HFFc6 (cell line): ENCODE measurements at places on chromosomes 1 and 21. TPM values are rescaled to one million over a fixed set of nuclear protein-coding genes. Genes with fewer than 3 reads are reported as not detected.

- DNase-seq, result peak; percentile 9
Measured at GRCh38 chr1:205183676-205184335, 27.7 kb downstream of the DSTYK start.

DNA sequence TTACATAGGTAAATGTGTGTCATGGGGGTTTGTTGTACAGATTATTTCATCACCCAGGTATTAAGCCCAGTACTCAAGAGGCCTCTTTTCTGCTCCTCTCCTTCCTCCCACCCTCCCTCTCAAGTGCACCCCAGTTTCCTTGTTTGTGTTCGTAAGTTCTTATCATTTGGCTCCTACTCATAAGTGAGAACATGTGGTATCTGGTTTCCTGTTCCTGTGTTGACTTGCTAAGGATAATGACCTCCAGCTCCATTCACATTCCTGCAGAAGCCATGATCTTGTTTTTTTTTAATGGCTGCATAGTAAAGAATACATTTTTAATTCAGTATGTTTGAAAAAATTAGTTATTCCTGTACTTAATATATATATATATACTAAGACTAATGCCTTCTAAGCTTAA, 107.7 kb downstream of the CLDN17 start:
- DNase-seq, result no peak

Gene PGLYRP4
- total RNA-seq, result not detected in 3 replicates

Gene CFHR2
- not detected in 3 replicates for total RNA-seq

Gene NEXN
- 51.4 to 53.5 TPM (median 53.0 TPM) in 3 replicates for total RNA-seq

GRCh38 chr1:14815175-14815877, 216.8 kb downstream of the KAZN start:
- no peak for DNase-seq

GRCh38 chr1:1554550-1554925, 14.1 kb upstream of the TMEM240 start:
- no peak for DNase-seq

Gene CLCA4
- total RNA-seq, result not detected in 3 replicates

DNA sequence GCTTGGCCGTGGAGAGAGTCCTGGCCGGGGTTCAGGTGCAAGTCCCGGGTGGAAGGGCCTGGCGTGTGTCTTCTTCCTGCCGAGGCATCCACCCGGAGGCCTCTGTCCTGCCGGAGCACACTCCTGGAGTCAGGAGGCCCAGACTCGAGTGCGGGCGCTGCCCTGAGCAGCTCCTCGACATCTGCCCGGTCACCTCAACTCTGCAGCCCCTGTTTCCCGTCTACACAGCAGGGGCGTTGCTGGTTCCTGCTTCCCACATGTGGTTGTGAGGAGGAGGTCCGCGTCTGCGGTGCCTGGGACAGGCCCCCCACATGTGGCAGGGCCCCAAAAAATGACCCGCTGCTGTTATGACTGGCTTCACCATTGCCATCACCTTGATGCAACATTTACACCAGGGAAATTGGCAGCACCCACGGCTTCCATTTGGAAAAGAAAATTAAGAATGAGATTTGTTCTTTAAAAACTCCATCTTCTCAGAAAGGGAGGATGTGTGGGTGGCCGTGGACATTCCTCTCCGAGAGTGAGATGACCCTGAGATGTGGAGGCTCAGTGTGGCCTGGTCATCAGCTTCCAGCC, 169.8 kb downstream of the PRDM16 start:
- no peak for DNase-seq

DNA sequence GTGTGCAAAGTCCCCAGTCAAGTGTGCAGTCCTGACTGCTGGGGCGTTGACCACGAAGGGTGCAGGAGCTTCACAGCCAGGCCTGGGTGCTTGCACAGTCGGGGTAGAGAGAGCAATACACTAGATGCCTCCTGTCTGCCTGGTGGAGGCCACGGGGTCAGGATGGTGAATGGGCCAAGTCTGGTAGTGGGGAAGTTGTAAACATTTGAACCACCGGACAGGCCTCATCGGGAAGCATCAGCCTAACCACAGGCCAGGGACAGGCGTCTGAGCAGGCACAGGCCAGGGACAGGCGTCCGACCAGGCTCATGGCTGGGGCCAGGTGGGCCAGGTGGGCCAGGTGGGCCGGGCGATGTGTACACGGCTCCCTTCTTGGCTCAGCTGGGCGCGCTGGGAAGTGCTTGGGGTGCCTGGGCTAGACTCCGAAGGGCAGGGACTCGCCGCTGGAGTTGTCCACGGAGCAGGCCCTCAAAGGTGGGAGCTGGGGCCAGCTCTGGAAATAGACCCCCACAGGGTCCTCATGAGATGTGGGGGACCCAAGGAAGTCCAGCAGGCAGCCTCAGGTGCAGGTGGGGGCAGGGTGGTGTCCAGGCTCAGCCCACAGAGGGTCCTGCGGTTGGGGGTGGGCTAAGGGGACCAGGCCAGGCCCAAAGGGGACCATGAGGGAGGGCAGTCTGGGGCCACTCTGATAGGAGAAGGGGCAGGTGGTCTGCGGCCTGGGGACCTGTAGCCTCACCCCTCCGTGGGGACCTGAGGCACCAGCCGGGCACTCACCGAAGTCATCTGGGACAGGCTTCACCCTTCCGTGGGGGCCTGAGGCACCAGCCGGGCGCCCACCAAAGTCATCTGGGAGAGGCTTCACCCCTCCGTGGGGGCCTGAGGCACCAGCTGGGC, 15.0 kb downstream of the COL6A1 start:
- no peak for DNase-seq

- DNase-seq, result no peak
Measured at GRCh38 chr1:233373226-233373625, 45.7 kb downstream of the MAP3K21 start.

DNA sequence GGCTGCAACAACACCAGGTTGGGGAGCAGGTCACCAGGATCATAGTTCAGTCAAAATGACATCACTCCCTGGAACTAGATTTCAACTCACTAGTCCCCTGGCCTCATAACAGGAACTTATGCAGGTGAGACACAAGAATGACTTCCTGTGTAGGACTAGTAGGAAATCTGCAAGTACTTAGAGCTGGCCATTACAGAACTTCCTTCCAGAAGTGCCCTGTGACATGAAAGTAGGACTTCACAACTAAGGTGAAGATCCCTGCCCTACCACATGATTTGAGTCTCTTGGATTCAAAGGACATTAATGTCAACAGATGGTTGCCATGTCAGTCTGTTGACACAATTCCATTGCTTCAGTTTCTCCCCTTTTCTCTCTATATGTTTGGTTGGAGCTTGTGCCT, 223.1 kb downstream of the RPS6KC1 start:
- no peak for DNase-seq

DNA sequence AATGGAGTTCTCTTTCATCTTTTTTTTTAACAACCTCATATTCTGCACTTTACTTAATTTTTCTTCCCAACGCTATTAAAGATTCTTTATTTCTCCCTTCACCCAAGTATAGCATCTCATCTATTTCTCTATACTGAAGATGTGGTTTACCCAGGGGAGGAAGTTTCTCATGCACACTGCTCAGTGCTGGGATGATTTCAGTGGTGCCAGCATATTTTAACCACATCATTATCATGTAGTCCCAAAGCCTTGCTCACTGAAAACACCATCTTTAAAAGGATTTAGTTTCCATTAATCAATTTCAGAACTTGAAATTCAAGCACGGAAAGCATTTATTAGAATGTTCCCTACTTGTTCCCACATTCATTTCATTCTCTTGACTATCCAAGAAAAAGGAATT, 725.7 kb downstream of the USP25 start:
- DNase-seq, result no peak

Gene TACSTD2
- 0.64 to 13.0 TPM (median 0.90 TPM) in 3 replicates for total RNA-seq

DNA sequence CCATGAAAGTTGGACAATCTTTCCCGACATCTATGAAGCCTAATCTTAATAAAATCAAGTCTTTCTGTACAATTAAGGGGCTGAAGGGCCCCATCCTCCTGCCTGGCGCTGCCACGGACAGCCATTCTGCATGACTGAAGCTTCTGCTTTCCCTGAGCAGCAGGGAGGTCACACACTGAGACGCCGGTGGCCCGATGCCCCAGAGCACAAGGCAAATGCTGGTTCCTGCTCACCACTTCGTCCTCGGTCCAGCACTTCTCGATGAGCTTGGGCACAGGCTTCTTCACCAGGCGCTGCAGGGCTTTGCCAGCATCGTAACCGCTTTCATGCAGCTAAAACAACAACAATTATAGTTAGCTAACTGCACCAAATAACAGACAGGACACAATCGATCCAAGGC, 147.8 kb downstream of the SLC45A1 start:
- no peak for DNase-seq

Gene RYR2
- 0.18 TPM in 1 of 3 replicates, not detected in the others for total RNA-seq

GRCh38 chr1:115642168-115643072, 650 bp downstream of the VANGL1 start:
- DNase-seq, result peak; percentile 16

Gene KRTAP20-2
- total RNA-seq, result not detected in 2 replicates

- peak; percentile 19 for DNase-seq
Measured at GRCh38 chr1:42006836-42007235, 88.1 kb upstream of the HIVEP3 start.

- no peak for DNase-seq
Measured at GRCh38 chr21:17674106-17674505, 61.4 kb upstream of the BTG3 start.

GRCh38 chr1:193256019-193256418, 69.6 kb upstream of the B3GALT2 start:
- DNase-seq, result no peak

DNA sequence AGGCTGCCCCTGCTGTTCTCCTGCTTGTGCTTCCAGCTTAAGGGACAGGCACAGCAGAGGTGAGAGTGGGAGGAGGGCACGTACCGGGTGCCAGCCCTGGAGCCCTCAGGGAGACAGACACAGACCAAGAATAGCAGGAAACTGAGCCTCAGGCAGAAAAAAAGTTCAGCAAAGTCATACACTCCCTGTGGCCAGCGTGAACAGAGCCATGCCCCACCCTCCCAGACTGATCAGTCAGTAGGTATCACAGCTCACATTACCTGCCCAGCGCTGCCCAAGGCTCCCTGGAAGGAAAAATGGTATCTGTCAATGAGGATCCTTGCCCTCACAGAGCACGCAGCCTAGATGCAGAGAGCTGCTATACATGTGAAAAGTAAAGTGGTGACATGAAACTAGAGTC, 1.3 kb downstream of the UBL4B start:
- no peak for DNase-seq

DNA sequence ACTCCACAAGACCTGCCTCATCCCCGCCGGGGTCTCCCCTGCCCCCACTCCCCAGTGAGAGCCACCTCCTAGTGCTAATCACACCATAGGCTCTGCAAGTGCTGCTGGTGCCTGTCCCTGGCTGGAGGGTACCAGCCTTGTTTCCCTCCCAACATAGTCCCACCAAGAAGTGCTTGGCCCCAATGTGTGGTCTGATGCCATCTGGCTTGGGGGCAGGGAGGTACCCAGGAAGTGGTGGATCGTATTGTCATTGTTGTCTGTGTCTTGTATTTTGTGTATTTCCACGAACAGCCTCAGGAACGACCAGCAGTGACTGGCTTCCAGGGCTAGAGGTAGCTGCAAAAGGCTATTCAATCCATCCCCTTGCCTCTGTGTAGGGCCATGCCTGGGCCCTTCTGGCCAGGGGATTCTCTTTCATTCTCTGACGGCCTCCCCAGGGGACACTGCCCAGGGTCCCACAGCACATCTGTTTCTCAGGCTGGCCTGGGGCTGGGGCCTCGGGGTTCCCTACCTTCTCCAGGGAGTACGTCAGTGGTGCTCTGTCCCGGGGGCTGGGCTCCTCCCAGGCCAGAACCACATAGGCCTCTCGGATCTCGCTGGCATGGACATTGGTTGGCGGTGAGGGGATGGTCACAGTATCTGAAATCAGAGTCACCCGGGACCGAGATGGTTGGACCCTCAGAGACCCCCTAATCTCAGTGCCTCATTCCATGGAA, 22.8 kb downstream of the MYOM3 start:
- no peak for DNase-seq

Gene CLK2
- 29.9 to 32.2 TPM (median 30.7 TPM) in 3 replicates for total RNA-seq

Gene MARCKSL1
- total RNA-seq, result 7.4 to 12.5 TPM (median 12.1 TPM) in 3 replicates

DNA sequence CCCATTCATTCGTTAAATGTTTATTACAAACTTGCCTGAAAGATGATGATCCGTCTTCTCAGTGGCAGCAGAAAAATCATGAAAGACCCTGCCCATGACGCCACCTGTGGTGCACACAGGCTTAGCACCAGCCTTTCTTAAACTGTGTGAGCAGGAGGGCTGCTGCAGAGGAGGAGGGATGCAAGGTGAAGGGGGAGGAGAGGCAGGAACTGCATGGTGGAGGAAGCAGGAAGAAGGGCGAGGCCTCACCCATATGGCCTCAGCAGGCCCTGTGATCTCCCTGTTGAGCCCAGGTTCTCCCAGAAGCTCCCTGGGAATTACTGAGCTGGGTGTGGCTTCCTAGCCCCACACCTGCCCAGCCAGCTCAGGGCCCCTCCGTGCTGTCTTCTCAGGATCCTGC, 25.0 kb upstream of the RD3 start:
- no peak for DNase-seq

Gene FOXE3
- total RNA-seq, result not detected in 3 replicates

Gene GJB4
- total RNA-seq, result not detected in 3 replicates

Gene ERI3
- total RNA-seq, result 56.7 to 61.7 TPM (median 59.8 TPM) in 3 replicates

Gene RGS13
- total RNA-seq, result not detected in 3 replicates

Gene SLC39A1
- total RNA-seq, result 91.8 to 92.5 TPM (median 92.4 TPM) in 3 replicates
